ENCODE measurements at places on chromosomes 11 and 22.

DNA sequence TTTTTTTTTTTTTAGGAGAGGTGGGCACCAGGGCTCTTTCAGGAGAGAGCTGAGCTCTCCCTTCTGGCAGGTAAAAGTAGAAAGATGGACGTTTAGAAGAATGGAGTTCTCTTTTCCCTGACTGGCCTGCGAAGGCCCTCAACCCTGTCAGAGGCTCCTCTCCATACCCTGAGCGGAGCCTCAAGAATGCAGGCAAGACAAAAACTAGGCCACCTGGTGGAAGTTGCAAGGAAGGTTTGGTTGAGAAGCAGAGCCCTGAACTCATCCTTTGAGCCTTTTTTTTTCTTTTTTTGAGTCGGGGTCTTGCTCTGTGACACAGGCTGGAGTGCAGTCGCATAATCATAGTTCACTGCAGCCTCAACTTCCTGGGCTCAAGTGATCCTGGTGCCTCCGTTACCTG, 1.4 kb downstream of the OTOG start:
- DNase-seq = no peak

- no peak for DNase-seq
These were observed 81.1 kb downstream of the BMAL1 start for GRCh38 chr11:13358596-13359270.

GRCh38 chr11:1091332-1092083, 16.8 kb downstream of the MUC2 start:
- DNase-seq = no peak

GRCh38 chr11:126525216-126525615, 169.7 kb downstream of the ST3GAL4 start:
- no peak for DNase-seq

- no peak for DNase-seq
These were observed 133.2 kb downstream of the SLC17A6 start for GRCh38 chr11:22471385-22471784.

DNA sequence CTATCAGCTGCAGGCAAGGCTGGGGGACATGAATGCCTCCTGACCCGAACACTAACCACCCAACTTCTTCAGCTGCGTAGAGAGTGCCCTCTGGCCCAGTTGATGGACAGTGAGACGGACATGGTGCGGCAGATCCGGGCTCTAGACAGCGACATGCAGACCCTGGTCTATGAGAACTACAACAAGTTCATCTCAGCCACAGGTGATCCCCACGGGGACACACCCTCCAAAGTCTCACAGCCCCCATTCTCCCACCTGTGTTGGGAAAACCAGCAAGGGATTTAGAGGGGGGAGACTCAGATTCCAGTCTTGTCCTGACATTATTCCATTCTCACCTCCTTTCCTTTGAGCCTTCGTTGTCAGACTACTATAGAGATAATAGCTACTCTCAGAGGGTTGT, 912 bp downstream of the VPS51 start:
- DNase-seq = no peak

DNA sequence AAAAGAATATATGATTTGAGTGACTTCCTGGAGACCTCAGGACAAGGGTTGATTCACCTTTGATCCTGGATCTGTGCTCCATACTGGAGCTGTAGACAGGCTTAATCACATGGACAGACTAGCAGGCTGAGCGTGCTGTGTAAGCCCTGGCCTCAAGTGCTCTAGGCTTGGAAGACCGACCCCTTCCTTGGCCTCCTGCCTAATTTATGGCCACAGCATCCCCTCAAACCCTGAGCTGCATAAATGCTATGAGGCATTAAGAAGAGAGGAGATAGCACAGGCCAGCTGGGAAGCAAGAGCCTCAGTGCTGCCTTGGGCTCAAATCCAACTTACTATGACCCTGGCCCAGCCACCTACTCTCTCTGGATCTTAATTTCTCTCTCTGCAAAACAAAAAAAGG, 385.1 kb downstream of the BUD13 start:
- DNase-seq = no peak

DNA sequence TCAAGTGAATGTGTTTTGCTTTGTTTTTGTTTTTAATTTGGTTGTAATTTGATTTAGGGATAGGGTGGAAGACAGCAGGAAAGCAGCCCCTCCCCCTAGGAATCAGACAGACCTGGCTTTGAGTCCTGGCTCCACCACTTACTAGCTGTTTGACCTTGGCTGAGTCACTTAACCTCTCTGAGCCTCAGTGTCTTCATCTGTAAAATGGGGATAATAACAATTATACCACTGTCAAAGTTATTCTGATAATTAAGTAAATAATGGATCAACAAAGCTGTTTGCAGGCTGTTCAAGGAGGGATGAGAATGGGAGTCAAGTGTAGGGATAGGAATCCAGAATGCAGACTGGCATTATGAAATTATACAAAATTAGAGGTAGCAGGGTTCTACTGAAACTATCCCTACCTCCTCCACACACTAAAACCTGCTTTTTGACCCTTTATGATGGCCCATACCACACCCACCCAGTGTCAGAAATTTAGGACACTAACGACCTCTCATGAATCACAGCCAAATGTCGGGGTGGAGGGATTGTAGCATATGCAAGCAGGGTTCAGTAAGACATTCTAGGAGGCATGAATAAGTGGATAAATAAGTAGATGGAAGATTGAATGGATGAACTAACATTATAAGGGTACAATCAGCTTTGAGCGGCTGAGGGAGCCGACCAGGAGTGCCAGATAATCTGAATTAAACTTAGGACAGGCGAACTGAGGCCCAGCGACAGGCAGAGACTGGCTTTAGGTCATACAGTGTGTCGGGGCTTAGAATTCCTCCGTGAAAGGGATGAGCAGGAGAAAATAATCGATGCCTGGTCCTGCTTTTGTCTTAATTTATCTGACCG, 974 bp downstream of the ANAPC15 start:
- DNase-seq = no peak

GRCh38 chr11:35893796-35894475, 49.9 kb upstream of the LDLRAD3 start:
- no peak for DNase-seq

- no peak for DNase-seq
These were observed 13.5 kb downstream of the FSHB start for GRCh38 chr11:30244265-30244664.

DNA sequence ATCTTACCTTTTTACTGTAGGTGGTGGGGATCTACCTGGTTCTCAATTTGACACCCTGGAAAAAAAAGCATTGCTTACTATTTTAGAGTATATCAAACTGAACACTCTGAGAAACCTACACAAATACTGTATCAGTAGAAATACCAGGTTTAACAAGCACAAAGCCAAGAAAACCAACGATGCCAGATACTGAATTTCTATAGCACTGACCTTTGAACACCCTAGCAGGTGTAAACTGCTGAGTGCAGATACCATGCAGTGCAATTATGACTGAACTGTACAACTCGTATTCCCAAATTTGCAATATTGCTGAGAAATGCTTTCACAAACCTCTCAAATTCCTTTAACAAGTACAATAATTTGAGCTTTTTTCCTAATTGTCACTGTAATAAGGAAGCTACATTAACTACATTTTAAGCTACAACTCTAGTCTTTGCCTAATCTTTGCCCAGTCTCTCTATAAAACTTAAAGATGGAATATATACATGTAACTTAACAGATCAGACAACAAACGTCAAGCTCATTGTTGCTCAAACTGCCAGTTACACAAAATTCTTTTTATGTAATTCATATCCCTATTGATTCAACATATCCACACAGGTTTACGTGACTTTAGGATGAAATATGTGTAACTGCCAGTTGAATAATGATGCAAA, 8.9 kb downstream of the TAF1D start:
- no peak for DNase-seq
